ENCODE measurements at places on chromosomes 1 and 21.

DNA sequence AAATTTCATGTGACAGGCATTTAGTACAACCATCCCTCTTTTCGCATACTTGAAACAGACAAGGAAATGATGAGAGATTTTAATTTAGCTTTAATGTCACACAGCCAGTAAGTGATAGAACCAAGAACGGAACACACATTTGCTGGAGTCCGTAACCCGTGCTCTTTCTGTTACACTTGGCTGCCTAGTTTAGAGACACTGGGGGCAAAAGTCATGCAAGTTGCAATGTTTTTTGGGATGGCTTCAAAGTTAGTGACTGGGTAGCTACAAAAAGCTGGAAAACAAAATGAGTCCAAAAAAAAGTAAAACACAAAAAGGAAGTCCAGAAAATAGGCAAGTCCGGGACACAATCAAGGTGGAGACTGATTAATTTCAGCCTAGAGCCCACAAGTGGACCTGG lies 5.9 kb downstream of the NID1 start:
- no peak for DNase-seq

DNA sequence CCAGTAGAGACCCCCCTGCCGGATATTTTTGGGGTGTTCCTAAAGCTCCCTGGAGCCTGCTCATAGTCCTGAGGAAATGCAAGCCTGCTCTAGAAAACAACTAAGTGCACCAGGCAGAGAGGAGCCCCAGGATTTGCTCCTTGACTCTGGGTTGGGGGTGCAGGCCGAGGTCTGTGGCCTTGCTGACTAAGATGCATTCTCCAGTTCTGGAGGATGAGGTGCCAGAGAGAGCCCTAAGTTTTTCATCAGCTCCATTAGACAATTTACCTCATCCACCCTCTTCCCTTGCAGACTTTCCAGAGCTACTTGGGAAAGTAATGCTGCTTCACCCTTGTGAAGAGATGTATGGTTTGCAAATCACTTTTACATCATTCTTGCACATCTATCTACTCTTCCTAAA lies 9.1 kb downstream of the TUFT1 start:
- no peak for DNase-seq

- no peak for DNase-seq
Measured at GRCh38 chr1:45767035-45767434, 16.6 kb upstream of the IPP start.

DNA sequence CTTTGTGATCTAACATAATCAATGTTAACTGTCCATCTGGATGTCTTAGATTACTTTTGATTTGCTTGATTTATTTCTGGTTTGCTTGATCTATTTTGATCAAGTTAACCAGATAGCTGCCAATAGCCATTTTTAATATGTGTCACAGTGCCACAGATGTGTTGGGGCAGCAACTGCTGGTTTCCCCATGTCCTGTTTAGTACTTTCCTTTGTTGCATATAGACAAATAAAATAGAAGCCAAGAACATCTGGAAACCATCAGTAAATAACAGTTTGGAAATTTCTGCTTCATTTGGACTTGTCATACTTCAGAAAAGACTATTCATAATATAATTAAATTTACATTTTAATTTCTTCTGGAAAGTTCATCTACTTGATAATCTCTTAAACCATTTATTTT lies 145.6 kb upstream of the C21orf91 start:
- DNase-seq = no peak

DNA sequence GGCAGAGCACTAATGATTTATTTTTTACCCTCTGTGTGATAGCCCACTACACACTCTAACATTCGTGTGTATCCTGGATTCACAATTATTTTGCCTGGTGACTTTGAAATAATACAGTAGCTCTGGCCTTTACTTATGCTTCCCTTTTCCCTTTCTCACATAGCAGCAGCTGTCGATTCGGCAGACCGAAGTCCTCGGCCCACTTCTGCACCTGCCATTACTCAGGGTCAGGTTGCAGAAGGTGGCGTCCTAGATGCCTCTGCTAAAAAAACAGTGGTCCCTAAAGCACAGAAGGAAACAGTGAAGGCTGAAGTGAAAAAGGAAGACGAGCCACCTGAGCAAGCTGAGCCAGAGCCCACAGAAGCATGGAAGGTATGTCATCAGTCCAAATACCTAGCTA lies 70.8 kb downstream of the TMEM200B start:
- DNase-seq = no peak

GRCh38 chr1:153991151-153991630 lies 629 bp downstream of the RPS27 start:
- DNase-seq = no peak

DNA sequence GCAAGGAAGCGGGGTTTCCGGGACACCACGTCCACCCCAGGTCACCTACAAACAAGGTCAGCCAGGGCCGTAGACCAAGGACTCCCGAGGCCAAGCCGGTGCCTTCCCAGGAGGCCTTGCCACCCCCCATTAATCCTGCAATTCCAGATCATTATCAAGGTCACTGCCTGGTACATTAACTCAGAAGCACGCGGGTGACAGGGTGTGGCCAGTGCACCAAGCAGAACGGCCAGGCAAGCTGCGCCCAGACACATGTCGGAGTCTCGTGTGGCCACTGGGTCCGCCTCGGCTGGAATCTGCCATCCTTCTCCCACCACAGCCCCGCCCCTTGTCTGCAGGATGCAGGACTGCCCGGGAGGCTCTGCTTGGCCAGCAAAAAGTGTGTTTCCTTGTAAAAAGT lies 144.7 kb downstream of the PRDM16 start:
- DNase-seq = no peak

DNA sequence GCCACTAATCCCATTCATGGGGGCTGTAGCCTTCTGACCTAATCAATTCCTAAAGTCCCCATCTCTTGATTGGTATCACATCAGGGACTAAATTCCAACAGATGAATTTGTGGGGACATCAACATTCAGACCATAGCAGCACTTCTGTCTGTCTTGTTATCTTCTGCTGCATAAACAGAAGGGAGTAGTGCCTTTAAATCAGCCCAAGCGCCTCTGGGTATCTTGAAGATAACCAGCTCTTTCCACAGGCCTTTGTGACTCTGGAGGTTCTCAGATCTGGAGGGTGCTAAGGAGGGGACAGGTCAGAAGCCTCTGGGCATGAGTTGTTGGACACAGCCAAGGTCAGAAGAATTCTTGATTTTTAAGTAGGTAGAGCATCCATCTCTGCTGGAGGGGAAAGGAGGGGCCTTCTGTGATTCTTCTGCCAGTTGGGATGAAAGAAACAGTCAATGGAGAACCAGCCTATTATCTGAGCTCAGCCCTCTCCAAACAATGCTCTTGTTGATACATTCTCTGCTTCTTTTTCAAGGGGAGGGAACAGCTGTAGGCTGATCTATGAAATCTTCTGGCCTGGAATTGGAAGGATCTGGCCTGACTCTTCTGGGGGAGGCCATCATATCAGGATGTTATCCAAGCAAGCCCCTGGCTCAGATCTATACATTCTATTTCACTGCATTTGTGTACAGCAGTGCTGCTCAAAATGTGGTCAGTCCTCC lies 31.3 kb upstream of the LRIG2 start:
- DNase-seq = no peak

GRCh38 chr1:178934546-178934945 lies 63.7 kb upstream of the ANGPTL1 start:
- DNase-seq = no peak

DNA sequence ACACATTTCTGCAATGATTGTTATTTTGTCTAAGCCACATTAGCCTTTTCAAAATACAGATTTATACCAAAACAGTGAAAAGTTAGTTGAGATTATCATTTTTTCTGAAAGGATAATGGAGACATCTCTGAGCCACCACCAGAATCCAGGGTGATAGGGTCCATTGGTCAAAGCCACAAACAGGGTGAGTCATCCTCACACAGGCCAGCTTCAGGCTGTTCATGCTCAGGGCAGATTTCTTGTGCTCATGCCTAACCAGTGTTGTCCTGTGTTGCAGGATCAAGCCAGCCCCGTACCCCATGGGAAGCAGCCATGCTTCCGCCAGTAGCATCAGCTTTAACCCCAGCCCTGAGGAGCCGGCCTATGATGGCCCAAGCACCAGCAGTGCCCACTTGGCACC lies 13.4 kb downstream of the ELOA start:
- DNase-seq = no peak

GRCh38 chr1:196209265-196209664 lies 399.0 kb downstream of the KCNT2 start:
- no peak for DNase-seq

DNA sequence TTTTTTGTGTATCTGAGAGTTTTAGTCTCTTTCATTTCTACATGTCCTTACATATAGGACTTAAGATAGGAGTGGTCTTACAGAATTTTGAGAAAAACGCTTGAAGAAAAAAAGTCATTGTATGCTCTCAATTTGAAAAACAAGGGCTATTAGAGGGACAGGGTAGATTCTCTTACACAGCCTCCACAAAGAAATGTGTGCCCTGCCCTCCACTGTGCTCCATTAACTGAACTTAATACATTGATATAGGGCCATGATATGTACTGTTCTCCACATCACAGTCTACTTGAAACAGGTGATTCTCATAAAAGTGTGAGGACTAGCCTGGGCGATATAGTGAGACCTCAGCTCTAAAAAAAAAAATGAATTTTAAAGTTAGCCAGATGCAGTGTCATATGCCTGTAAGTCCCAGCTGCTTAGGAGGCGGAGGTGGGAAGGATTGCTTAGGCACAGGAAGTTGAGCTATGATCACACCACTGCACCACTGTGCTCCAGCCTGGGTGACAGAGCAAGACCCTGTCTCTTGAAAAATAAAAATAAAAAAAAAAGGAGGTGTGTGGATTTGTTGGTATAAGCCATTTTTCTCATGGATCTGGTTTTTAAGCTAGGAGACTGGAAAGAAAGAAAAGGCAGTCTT lies 77.0 kb downstream of the HMCN1 start:
- no peak for DNase-seq

DNA sequence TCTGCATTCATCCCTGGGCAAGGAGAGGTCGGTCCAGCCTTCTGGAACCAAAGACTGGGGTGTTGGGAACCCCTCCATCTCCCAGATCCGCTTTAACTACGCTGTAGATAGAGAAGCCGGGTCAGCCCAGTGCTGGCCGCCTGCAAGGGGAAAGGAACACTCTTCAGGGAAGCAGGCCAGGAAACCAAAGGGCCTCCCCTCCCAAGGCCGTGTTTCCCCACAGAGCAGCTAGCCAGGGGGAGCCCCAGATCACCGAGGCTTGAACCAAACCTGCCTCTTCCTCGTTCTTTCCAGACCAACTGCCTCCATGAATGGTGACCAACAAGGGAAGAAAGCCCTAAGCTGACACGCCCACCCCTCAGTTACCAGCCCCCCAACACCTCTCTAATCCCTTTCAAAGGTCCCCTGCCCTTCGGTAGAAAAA lies 1.2 kb upstream of the CHD5 start:
- no peak for DNase-seq

DNA sequence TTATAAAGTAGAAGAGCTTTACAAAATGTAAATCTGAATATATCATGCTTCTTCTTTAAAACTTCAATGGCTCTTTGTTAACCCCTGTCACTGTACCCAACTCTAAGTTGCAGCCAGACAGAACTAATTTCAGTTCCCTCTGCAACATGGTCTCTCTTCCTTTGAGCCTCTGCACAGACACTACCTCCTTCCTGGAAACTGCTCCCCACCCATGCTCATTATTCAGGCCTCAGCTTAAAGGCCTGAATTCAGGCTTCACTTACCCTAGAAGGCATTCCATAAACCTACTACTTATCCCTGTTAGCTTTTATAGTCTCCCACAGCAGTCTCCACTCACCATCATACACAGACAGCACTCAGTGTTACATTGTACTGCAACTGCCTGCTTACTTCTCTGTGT lies 2.6 kb upstream of the EEIG2 start:
- DNase-seq = no peak

DNA sequence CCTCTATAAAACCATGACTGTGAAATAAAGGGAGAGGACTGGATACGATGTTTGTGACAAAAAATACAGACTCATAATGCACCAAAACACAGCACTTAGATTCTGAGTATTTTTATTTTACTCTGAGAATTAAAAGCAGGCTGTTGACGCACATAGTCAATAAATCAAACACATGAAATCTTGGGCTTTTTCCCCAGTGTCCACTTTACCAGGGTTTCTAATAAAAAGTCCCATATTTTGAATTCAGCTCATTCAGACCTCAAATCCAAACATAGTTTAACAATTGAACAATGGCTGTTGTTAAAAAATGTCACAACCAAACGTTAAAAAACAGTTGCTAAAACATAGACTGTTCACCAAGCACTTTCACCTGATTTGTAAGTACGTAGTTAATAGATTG lies 553.4 kb downstream of the LTN1 start:
- DNase-seq = no peak

GRCh38 chr21:35982717-35983116 lies 77.6 kb downstream of the SETD4 start:
- no peak for DNase-seq

GRCh38 chr1:221294242-221294641 lies 415.0 kb downstream of the HLX start:
- DNase-seq = no peak

DNA sequence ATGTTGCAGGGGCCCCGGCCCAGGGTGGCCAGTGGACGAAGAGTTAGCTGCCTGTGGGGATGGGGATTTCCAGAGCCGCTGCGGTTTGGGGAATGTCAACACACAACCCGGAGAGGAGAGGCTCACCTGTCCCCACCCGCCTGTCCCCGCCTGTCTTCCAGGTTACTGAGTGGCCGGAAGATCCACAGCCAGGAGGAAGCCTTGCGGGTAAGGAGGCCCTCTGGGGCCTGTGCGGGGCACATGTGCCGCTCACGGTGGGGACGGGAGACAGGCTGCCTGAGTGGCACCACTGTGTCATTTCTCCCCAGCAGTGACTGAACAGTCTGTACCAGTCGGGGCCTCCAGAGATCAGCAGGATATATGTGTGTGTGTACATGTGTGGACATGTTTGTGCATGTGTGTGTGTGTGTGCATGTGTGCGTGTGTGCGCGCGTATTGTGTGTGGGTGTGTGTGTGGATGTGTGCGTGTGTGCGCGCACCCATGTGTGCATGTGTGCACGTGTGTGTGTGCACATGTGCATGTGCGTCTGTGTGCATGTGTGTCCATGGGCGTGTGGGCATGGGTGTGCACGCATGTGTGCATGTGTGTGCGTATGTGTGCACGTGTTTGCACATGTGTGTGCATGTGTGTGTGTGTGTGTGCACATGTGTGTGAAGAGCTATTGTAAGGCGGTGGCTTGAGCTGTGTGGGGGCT lies 25.6 kb downstream of the CSTB start:
- no peak for DNase-seq

GRCh38 chr1:115138271-115138670 lies 49.0 kb upstream of the TSPAN2 start:
- DNase-seq = no peak

GRCh38 chr1:40162753-40163441 lies 1.7 kb downstream of the RLF start:
- peak; percentile 93 for DNase-seq

GRCh38 chr1:230050973-230051735 lies 15.9 kb upstream of the GALNT2 start:
- DNase-seq = no peak

Data from NCI-H1092 treated with DMSO at 0.1 percent for 48 hours (cell line).